ENCODE measurements at places on chromosomes 1 and 21. TPM values are rescaled to one million over a fixed set of nuclear protein-coding genes. Genes with fewer than 3 reads are reported as not detected.

The FAM163A gene
- not detected for total RNA-seq

The CD101 gene
- total RNA-seq: 0.05 TPM

The LDLRAD1 gene
- total RNA-seq: not detected

The SPATA21 gene
- total RNA-seq: not detected

The WDR64 gene
- not detected for total RNA-seq

The TNFRSF4 gene
- not detected for total RNA-seq

The KIRREL1 gene
- total RNA-seq: 7.3 TPM

The RNPC3 gene
- total RNA-seq: 2.9 TPM

The SLC37A1 gene
- total RNA-seq: 102 TPM

The OR2AK2 gene
- total RNA-seq: not detected

All from HT-29 (cell line).